ENCODE measurements at places on chromosomes 7 and 10.

- no peak for DNase-seq
These were observed 754.0 kb downstream of the KCNMA1 start for GRCh38 chr10:76883596-76883995.

GRCh38 chr7:1901431-1902210, 231.5 kb downstream of the ELFN1 start:
- DNase-seq = no peak

GRCh38 chr7:27118580-27118979, 12.0 kb downstream of the HOXA4 start:
- no peak for DNase-seq

GRCh38 chr7:44247868-44248651, 47.3 kb downstream of the YKT6 start:
- no peak for DNase-seq

- no peak for DNase-seq
These were observed 484.4 kb downstream of the SORCS1 start for GRCh38 chr10:106680061-106680460.

DNA sequence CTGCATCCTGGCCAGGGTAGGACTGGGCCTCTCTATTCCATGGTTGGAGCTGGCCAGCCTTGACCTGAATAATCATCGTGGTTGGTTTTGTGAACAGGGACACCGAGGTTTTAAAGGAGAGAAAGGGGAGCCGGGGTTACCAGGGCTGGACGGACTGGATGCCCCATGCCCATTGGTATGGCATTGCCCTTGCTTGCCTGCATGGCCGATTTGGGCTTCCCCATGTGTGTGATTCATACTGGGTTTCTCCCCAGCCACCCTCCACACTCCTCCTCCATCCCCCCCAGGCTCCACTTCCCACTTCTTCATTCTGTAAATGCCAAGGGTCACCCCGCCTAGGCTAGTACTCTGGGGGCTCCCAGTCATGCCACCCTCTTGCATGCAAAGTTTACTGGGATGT, 98.8 kb upstream of the MACROH2A2 start:
- DNase-seq = no peak

GRCh38 chr10:4296161-4296560, 511.2 kb upstream of the KLF6 start:
- DNase-seq = no peak
